ENCODE measurements at places on chromosomes 5 and 9.
A peak's percentile ranks its signal among the peaks of the same experiment; 100 is the strongest.

DNA sequence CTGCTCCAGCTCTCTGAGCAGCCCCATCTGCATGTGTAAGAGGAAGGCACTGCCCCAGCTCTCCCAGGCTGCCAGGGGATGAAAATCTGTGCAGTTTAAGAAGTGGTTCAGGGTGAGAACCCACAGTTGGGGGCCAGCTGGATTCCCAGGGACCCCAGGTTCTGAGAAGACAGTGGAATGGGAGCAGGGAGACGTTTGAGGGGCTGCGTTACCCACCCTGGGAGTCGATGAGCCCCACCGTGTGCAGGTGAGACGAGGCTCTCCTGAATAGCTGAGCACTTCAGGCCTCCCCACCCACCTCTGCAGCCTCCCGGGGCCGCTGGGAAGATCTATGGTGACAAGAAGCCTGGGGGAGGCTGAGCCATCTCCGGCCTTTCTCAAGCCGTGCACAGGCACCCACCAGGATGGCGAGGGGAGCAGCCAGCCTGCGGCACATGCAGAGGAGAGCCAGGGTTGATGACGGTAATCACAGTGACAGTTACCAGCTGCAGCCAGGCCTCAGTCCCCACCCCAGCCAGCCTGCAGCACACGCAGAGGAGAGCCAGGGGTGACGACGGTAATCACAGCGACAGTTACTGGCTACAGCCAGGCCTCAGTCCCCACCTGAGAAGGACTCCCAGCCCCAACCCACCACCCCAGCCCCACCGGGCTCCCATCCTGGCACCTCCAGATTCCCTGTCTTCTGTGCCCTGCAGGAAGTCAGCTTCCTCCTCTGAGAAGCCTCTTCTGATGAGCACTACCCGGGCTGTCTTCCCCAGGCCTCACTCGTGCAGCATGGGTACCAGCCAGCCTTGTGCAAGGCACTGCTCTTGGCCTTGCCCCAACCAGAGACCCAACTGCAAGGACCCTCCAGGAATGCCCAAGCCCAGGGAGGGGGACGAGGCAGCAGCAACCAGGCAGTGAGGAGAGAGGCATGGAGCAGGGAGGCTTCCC, 150.8 kb upstream of the PPP1R26 start:
- DNase-seq = no peak

- no peak for DNase-seq
Measured at GRCh38 chr9:3151672-3152576, 308.0 kb upstream of the PUM3 start.

- no peak for DNase-seq
Measured at GRCh38 chr5:149247726-149248125, 23.9 kb upstream of the AFAP1L1 start.

DNA sequence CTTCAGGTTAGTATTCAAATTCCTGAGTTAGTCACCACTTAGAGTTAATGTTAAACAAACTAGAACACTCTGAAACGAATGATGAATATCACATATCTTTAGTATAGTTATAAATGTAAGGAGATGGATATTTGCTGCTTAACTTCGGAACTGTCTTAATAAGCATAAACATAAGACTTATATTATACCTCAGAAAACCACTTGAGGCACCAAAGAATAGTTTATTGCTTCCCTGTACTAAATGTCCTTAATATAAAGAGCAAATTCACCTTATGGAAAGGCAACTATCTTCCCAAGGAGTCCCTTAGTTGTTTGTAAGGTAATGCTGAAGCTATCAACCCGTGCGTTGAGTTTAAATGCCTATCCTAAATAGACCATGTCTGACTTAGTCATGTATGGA, 300.0 kb upstream of the ADAMTSL1 start:
- no peak for DNase-seq

DNA sequence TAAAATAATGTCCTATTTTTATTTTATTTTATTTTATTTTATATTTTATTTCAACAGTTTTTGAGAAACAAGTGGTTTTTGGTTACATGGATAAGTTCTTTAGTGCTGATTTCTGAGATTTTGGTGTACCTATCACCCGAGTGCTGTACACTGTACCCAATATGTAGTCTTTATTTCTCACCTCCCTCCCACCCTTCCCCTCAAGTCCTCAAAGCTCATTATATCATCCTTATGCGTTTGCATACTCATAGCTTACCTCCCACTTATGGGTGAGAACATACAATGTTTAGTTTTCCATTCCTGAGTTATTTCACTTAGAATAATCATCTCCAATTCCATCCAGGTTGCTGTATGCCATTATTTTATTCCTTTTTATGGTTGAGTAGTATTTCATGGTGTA, 63.5 kb downstream of the ARRDC3 start:
- DNase-seq = no peak

DNA sequence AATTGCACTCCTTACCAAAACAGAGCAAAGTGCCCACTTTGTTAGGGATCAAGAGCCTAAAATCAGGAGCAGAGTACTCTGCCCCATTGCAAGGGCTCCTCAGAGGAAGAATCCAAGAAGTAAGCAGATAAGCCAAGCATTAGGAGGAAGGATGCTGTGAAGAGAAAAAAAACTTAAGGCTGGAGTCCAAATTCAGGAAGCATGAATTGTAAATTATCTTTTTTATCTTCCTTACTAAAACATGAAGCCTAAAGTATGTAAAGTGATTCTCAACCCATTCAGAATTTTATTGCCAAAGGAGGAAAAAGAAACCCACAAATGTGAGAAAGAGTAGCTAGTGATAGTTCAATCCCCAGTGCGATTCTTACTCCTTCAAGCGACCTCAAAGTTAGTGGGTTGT, 523.9 kb downstream of the TAF11L14 start:
- no peak for DNase-seq

GRCh38 chr9:125559194-125559593, 147.8 kb downstream of the MAPKAP1 start:
- no peak for DNase-seq

GRCh38 chr9:92647671-92648473, 22.1 kb downstream of the IPPK start:
- DNase-seq = no peak

- DNase-seq = no peak
Measured at GRCh38 chr5:57863661-57864060, 381.1 kb upstream of the ACTBL2 start.

GRCh38 chr9:81213456-81213855, 475.9 kb downstream of the TLE1 start:
- DNase-seq = no peak

DNA sequence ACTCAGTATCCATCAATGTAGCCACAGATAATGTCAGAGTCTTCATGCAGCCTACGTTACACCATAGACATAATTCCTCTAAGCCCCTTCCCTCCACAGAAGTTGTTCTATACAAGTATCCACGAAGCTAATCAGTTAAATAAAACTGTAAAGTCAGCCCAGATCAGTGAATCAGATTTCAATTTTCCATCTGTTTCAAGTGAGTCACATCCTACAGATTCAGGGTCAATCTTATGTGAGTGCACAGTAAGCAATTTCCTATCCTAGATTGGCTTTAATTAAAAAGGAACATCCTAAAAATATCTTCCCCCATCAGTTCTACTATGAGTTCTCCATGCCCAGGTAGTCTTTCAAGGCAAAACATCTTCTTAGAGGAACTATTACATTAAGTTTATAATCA, 402.5 kb downstream of the EFNA5 start:
- no peak for DNase-seq

- DNase-seq = no peak
Measured at GRCh38 chr5:168404365-168404764, 81.9 kb upstream of the RARS1 start.

DNA sequence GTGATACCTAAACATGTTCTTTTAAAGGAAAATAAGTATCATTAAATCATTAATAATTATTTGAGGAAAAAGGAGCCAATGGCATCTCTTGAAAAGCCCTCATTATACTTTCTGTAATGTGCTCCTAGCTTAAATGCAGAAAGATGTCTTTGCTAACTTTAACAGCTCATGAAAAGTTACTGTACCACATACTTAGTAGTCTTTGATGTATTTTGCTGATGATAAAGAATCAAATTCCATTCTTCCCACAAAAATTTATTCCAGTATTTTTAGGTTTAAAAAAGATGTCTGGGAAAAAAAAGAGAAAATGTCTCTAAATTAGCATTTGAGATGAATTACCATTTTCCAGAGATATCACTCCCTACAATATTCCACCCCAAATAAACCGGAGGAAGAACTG, 112.5 kb downstream of the PPP2R2B start:
- DNase-seq = no peak

DNA sequence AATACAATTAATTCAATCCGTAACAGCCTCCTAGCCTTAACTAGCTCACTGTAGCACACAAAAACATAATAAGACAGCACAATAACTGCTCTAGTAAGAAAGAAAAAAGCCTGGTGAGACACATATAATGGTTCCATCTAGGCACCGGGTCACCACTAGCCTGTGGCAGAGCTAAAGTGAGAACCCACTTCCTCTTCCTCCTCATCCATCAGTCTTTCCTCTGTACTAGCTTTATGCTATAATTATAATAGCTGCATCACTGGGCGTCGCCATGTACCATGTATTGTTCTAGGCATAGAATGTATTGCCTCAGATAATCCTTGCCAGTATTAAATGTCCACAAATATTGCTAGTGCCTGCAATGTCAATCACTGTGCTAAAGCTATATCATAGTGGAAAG, 23.1 kb downstream of the ADRB2 start:
- DNase-seq = no peak

DNA sequence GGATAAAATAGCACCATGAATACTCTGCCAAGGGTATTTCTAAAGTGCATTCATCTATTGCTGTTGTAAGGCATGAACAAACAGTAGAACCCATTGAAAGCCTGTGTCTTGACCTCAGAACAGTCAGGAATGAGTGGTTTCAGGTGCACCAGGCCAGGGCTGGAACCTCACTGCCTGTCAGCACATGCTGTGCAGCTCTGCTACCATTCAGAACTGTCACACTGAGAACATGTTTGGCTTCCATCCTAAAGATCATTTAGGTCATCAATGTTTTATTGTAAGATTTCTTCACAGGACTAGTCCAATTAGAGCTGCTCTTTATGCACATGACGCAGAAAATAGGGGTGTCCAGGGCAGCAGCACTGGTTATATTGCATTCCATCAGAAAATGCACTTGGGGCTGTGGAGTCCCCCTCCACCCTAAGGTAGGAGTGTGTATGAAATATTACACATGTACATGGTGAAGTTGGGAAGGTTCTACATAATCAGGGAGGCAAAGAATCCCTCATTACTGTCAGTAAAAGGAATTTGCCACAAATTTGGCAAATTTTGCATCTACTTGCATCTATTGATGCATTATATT, 408.0 kb downstream of the CTNND2 start:
- DNase-seq = no peak

GRCh38 chr5:58099257-58099656, 360.6 kb downstream of the PLK2 start:
- DNase-seq = no peak

DNA sequence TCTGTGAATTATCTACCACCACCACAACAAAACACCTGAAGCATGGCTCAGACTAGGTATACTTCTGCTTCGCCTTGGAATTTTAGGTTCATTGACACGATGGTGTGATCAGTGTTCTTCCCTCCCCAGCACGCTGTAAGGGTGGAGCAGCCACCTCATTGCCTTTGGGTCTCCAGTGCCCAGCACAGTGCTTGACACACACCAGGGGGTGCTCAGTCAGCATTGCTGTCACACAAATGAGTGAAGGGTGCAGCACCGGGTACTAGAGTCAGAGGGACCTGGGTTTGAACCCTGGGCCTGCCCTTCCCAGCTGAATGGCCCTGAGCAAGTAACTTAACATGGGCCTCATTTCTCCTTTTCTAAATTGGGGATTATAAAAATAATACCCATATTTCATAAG, 9.9 kb upstream of the ANGPTL2 start:
- DNase-seq = peak; percentile 35

DNA sequence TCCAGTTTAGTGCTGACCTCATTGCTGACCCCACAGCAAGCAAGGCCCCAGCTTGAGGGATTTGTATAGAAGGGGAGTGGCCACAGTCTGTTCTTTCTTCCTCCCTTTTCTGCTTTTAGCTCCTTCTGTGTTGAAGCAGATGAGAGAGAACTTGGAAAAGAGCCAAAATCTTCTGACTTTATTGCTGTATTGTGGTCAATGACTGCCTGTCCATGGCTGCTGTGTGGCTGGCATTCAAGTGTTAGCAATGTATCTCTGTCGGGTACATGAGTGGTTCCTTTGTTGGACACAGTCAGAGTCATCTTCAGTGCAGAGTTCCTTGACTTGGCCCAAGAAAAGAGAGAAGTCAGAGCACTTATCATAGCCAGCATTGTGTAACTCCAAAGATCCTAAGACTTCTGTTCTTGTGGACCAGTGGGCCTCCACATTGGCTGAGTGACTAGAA, 154.1 kb downstream of the LRRC70 start:
- no peak for DNase-seq

Data from chondrocyte (in vitro differentiated cells).